ENCODE measurements at places on chromosomes 12 and 14. TPM values are rescaled to one million over a fixed set of nuclear protein-coding genes. Genes with fewer than 3 reads are reported as not detected.
A peak's percentile ranks its signal among the peaks of the same experiment; 100 is the strongest.

The KRT6A gene
- not detected for total RNA-seq

The TSHR gene
- 0.82 TPM for total RNA-seq

The JPH4 gene
- total RNA-seq = not detected

The RNASE1 gene
- not detected for total RNA-seq

The NRIP2 gene
- total RNA-seq = not detected

The FMNL3 gene
- total RNA-seq = 37.4 TPM

The CISTR gene
- not detected for total RNA-seq

The RASAL1 gene
- total RNA-seq = 0.40 TPM

The KRT77 gene
- not detected for total RNA-seq

The SSTR1 gene
- total RNA-seq = not detected

The IL23A gene
- 8.0 TPM for total RNA-seq

The JAG2 gene
- total RNA-seq = 1.5 TPM

The GPRC5A gene
- total RNA-seq = 0.08 TPM

The SELPLG gene
- total RNA-seq = 207 TPM

The RFX4 gene
- total RNA-seq = not detected

The AQP5 gene
- not detected for total RNA-seq

The SIX6 gene
- total RNA-seq = not detected

The SLC6A15 gene
- total RNA-seq = not detected

The AKAP6 gene
- 0.67 TPM for total RNA-seq

The GPR68 gene
- 32.7 TPM for total RNA-seq

DNA sequence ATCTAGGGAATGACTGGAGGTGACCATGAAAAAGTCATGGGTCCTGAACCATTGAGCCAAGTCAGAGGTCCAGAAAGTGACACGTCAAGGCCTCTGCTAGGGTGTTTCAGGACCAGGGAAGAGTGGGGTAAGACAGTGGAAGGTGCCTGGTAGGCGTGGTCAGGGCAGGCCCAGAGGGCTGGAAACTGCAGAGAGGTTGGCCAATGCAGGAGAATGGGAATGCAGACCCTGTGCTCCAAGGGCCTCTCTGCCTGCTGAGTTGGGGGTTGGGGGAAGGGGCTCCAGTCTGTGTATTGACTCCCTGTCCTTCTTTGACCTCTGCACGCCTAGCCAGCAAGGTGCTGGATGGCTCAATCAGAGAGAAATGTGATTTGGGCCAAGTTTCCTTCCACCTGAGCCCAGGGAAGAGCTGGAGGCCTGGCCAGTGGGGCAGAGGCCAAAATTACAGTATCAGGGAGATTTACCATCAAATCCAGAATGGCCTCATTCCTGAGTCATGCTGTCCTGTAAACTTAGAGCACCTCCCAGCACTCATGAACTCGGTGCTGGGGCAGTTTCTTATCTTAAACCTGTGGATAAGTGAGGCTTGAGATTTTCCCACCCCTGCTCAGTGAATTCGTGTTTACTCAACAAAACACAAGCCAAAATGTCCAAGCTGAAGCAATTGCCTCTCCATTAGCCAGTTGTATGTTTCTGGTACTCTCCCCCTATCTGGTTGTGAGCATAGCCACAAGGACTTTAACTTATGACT lies 24.4 kb downstream of the IRF2BPL start:
- H3K36me3 ChIP-seq = no peaks in the 10 kb centered on the region
- no peak overlapping the region for H3K4me3 ChIP-seq
- no peak for DNase-seq
- H3K4me1 ChIP-seq = peaks cover 17% of the 10 kb centered on the region
- no peak overlapping the region for H3K27ac ChIP-seq
- no peaks in the 10 kb centered on the region for H3K27me3 ChIP-seq

GRCh38 chr12:58381546-58381945 lies 440.2 kb downstream of the ATP23 start:
- H3K36me3 ChIP-seq = no peaks in the 10 kb centered on the region
- no peaks in the 10 kb centered on the region for H3K4me1 ChIP-seq
- no peak overlapping the region for H3K4me3 ChIP-seq
- no peak for DNase-seq

- H3K4me3 ChIP-seq = no peak overlapping the region
- H3K27me3 ChIP-seq = no peaks in the 10 kb centered on the region
- no peak for DNase-seq
- peaks cover 31% of the 10 kb centered on the region for H3K36me3 ChIP-seq
- peaks cover 49% of the 10 kb centered on the region for H3K4me1 ChIP-seq
Observed at GRCh38 chr14:61558271-61558670, 137.0 kb upstream of the HIF1A start.

DNA sequence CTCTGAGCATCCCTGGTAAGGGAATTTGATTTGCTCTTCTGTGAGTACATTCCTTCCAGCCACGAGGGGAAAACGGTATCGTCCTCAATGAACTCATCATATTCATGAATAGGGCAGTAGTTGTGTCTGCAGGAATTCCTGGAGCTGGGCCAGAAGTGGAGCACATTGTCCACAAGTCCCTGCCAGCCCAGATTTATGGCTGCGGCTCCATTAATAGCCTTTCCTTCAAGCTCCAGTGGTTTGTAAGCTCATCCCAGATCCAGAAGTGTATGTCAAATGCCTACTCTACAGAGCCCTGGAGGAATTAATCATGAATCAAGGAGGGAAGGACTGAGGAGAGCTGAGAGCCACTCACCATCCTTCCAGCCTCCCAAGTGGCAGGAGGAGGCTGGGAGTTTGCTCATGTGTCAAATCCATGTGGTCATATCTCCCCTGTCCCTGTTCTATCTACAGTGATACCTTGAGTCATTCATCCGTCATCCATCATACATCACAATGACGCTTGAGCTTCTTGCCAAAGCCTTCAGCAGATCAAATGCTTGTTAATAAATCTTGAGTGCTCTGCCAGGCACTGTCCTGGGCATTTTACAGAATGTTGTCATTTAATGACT lies 65.5 kb downstream of the SVOP start:
- H3K36me3 ChIP-seq = no peaks in the 10 kb centered on the region
- H3K27ac ChIP-seq = no peak overlapping the region
- H3K4me1 ChIP-seq = peaks cover 2% of the 10 kb centered on the region
- H3K27me3 ChIP-seq = peaks cover 2% of the 10 kb centered on the region
- H3K4me3 ChIP-seq = no peak overlapping the region

- peaks cover 2% of the 10 kb centered on the region for H3K36me3 ChIP-seq
- H3K27ac ChIP-seq = peak overlapping the region; percentile 95
- peaks cover 6% of the 10 kb centered on the region for H3K27me3 ChIP-seq
- peak overlapping the region; percentile 98 for H3K4me3 ChIP-seq
- DNase-seq = no peak
Observed at GRCh38 chr14:77097006-77097699, 905 bp upstream of the CIPC start.

DNA sequence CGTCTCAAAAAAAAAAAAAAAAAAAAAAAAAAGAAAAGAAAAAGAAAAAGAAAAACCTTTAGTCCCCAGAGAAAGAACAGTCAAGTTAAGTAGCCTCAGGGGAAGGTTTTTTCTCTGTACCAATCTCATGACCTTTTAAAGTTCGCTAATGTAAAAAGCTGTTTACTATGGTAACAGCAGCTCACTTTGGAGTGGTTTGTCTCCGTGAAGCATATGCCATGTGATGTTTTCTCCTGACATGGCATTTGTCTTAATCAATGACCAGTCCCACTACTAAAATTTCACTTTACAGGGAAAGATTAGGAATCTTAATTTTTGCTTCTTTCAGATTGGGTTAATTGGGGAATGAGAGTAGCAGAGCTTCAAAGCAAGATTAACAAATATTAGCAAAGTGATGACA lies 4.3 kb downstream of the RNF212B start:
- H3K36me3 ChIP-seq = no peaks in the 10 kb centered on the region
- H3K27me3 ChIP-seq = peaks cover 35% of the 10 kb centered on the region
- peaks cover 6% of the 10 kb centered on the region for H3K4me1 ChIP-seq
- no peak for DNase-seq
- H3K27ac ChIP-seq = no peak overlapping the region
- no peak overlapping the region for H3K4me3 ChIP-seq

DNA sequence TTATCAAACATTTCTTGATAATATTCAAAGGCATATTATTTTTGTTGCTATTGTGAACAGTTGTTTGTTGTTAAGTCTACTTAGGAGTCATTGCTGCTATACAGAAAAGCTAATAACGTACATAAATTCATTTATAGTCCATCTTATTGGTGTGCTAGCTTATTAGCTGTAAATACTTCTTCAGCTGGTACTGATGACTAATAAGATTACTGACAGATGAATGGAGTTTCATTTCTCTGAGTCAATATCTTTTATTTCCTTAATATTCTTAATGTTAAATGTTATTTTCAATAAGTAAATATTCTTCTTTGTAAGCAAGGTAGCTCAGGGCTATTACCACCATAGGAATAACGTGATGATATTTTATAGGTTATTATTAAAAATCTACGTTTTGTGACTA lies 139.4 kb upstream of the SLCO1C1 start:
- DNase-seq = no peak
- no peaks in the 10 kb centered on the region for H3K4me1 ChIP-seq
- H3K36me3 ChIP-seq = no peaks in the 10 kb centered on the region
- H3K27ac ChIP-seq = no peak overlapping the region

- no peak for DNase-seq
- no peaks in the 10 kb centered on the region for H3K4me1 ChIP-seq
- no peak overlapping the region for H3K4me3 ChIP-seq
- no peak overlapping the region for H3K27ac ChIP-seq
- no peaks in the 10 kb centered on the region for H3K36me3 ChIP-seq
Observed at GRCh38 chr12:114266536-114266935, 139.4 kb downstream of the TBX5 start.

GRCh38 chr12:11811008-11811407 lies 161.5 kb downstream of the ETV6 start:
- peaks cover 55% of the 10 kb centered on the region for H3K4me1 ChIP-seq
- H3K27ac ChIP-seq = no peak overlapping the region
- no peak for DNase-seq
- no peaks in the 10 kb centered on the region for H3K27me3 ChIP-seq
- peaks cover 20% of the 10 kb centered on the region for H3K36me3 ChIP-seq

GRCh38 chr12:52235001-52235764 lies 2.1 kb downstream of the KRT7 start:
- no peak for DNase-seq
- H3K4me1 ChIP-seq = no peaks in the 10 kb centered on the region
- peaks cover 48% of the 10 kb centered on the region for H3K27me3 ChIP-seq
- no peaks in the 10 kb centered on the region for H3K36me3 ChIP-seq
- no peak overlapping the region for H3K27ac ChIP-seq

GRCh38 chr12:46825591-46826414 lies at the start of gene SLC38A4:
Gene SLC38A4 (minus strand): TSS chr12:46825997. CDS start chr12:46793071, 32,926 bp downstream.
- peaks cover 54% of the 10 kb centered on the region for H3K27me3 ChIP-seq
- DNase-seq = no peak
- H3K36me3 ChIP-seq = no peaks in the 10 kb centered on the region
- H3K4me3 ChIP-seq = no peak within 1 kb of the TSS
- H3K27ac ChIP-seq = no peak within 1 kb of the TSS
- H3K4me1 ChIP-seq = peaks cover under 1% of the 10 kb centered on the region

- H3K27me3 ChIP-seq = no peaks in the 10 kb centered on the region
- H3K4me3 ChIP-seq = no peak overlapping the region
- no peak for DNase-seq
Observed at GRCh38 chr12:52837413-52837741, 3.3 kb upstream of the KRT79 start.

GRCh38 chr12:104142543-104142942 lies 4.5 kb upstream of the NFYB start:
- DNase-seq = no peak
- H3K4me3 ChIP-seq = no peak overlapping the region
- H3K4me1 ChIP-seq = peaks cover 5% of the 10 kb centered on the region
- peaks cover 33% of the 10 kb centered on the region for H3K27me3 ChIP-seq
- H3K36me3 ChIP-seq = no peaks in the 10 kb centered on the region

GRCh38 chr14:102811971-102812370 lies 34.7 kb downstream of the TRAF3 start:
- H3K4me1 ChIP-seq = peaks cover 61% of the 10 kb centered on the region
- H3K4me3 ChIP-seq = no peak overlapping the region
- no peak for DNase-seq
- H3K27ac ChIP-seq = no peak overlapping the region
- peaks cover 25% of the 10 kb centered on the region for H3K36me3 ChIP-seq

- no peaks in the 10 kb centered on the region for H3K27me3 ChIP-seq
- no peaks in the 10 kb centered on the region for H3K36me3 ChIP-seq
- no peaks in the 10 kb centered on the region for H3K4me1 ChIP-seq
- H3K27ac ChIP-seq = no peak overlapping the region
- DNase-seq = no peak
Observed at GRCh38 chr12:25566202-25566949, 13.3 kb upstream of the LMNTD1 start.

GRCh38 chr14:90620568-90621077 lies 195.6 kb downstream of the TTC7B start:
- H3K27me3 ChIP-seq = no peaks in the 10 kb centered on the region

DNA sequence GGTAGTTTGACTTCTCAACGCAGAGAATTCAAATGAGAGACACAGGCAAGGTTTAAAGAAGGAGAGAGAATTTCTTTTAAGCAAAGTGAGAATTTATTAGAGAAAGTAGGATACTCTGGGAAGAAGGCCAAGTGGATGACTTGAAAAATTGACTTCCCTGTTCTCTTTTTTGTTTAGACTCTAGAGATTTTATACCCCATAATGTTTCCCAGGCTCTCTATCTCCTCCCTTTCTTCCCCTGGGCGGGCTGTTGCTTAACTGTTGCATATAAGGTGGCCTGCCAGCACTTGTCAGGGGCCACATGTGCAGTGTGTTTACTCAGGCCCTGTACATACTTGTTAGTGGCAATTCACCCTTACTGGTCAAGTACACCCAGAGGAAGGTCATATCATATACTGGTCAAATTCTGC lies 403.7 kb downstream of the SLC6A15 start:
- H3K36me3 ChIP-seq = no peaks in the 10 kb centered on the region
- H3K4me1 ChIP-seq = no peaks in the 10 kb centered on the region
- no peak for DNase-seq
- no peak overlapping the region for H3K4me3 ChIP-seq

DNA sequence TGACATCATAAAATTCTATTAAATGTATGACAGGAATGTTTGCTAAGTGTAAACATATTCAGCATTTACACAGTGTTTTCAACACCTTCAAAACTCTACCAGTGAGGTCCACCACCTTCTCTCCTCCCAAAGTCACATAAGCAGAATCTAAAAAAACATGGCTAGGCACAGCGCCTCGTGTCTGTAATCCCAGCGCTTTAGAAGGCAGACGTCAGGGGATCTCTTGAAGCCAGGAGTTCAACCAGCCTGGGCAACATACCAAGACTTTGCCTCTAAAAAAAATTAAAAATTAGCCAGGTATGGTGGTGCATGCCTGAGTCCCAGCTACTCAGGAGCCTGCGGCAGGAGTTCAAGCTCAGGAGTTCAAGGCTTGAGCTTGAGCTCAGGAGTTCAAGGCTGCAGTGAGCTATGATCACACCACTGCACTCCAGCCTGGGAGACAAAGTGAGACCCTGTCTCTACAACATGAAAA lies 30.0 kb downstream of the NUMB start:
- H3K36me3 ChIP-seq = peaks cover 2% of the 10 kb centered on the region
- no peak overlapping the region for H3K27ac ChIP-seq
- no peak overlapping the region for H3K4me3 ChIP-seq
- DNase-seq = no peak
- no peaks in the 10 kb centered on the region for H3K27me3 ChIP-seq
- peaks cover 8% of the 10 kb centered on the region for H3K4me1 ChIP-seq

DNA sequence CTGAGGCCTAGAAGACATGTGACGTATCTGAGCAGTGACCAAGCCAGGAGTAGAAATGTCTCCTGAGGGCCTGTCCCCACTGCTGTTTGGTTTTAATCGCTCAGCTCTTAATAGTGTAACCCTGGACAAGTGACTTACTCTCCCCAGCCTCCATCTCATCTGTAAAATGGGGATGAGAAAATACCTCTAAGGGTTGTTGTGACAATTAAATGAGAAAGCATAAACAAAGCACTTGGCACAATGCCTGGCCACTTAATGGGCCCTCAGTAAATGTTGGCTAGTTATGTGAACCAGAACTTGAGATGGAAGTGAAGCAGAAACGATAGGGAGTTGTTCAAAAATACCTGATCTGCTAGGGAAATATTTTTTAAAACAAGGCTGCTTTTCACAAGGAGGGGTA lies 58.2 kb downstream of the HMGA2 start:
- peaks cover 46% of the 10 kb centered on the region for H3K27me3 ChIP-seq
- no peak for DNase-seq
- no peak overlapping the region for H3K27ac ChIP-seq
- no peaks in the 10 kb centered on the region for H3K36me3 ChIP-seq
- no peak overlapping the region for H3K4me3 ChIP-seq
- H3K4me1 ChIP-seq = no peaks in the 10 kb centered on the region
